ENCODE measurements at places on chromosomes 1 and 21. TPM values are rescaled to one million over a fixed set of nuclear protein-coding genes. Genes with fewer than 3 reads are reported as not detected.

- DNase-seq: peak; percentile 52
These were observed 43.0 kb downstream of the UBE2U start for GRCh38 chr1:64246294-64246917.

DNA sequence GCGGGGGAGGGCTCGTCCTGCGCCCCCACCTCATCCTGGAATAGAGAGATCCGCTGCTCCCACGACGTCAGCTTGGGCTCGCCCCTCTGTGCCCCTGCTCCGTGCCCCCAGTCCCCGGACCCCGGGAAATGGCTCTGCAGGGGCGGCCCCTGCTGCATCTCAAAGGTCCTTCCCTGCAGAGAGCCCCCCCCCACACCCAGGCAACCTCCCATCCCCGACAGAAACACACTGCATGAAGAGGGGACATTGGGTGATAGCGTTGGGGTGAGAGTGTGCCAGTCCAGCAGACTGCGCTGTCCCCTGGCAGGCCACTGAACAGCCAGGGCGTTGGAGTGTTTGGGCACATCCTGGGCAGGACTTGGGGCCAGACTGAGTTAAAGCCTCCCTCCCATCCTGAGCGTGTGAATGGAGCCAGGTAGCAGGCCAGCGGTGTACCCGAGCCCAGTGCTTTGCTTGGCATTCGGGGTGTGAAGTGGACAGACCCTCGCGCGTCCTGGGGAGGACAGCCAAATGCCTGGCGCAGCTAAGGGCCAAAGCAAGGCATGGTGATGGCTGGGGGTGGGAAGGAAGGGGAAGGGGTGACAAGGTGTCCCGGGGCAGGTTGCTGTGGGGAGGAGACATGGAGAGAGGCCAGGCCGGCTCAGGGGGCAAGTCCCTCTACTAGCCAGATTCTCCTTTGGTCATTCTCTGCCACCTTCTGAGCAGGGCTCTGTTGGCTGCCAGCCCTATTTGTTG is 633 bp upstream of the ETNK2 start:
- peak; percentile 9 for DNase-seq

DNA sequence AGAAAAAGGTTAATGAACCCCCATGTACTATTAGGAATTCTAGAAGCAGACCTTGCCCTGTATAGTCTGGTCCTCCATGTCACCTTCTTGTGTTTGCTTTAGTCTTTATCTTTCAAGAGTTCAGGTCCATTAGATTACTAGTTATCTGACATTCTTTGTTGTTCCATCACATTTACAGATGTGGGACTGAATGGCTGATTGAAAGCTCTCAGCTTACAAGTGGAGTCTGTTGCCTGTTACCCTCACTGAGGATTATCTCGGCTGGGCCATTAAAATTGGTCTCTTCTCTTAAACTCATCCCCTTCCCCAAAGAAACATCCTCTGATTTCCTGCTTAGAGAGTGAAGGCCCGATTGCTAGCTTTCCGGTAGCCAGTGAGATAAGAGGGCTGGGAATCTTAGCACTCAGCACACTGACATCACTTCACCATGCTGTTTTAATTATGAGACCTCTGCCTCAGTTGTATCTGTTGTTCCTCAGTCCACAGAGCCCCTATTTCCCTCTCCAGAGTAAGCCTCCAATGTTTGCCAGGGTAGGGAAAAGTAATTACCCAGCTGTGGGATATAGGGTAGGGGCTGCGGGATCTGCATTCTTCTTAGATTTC is 76.8 kb downstream of the LPGAT1 start:
- no peak for DNase-seq

- peak; percentile 14 for DNase-seq
These were observed 44.0 kb upstream of the LMO4 start for GRCh38 chr1:87284456-87285240.

DNA sequence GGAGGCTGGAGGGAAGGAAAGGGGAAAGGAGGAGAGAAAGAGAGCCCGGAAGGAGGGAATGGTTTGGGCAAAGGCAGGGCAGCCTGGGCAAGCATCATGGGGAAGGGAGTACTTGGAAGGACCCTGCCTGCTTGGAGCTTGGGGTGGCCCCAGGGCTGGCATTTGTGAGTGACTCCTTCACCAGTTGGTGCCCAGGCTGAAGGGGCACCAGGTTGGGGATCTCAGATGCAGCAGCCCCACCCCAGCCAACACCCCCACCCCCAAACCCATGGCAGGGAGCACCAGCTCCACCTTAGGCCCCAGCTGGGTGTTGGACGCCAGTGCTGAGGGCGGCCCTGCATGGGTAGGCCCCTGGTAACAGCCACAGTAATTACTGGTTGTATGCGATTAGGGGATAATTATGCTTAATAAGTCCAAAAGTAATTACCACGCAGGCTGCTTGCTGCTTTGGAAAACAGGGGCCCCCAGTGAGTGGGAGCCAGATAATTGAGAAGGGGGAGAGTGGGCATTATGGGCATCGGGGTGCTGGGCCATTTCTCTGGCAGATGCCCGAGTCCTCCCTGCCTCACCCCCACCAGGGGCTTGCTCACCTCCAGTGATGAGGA is 78.3 kb downstream of the VWA5B1 start:
- DNase-seq: no peak

- peak; percentile 19 for DNase-seq
These were observed 2.5 kb upstream of the OLFML3 start for GRCh38 chr1:113976609-113977278.

- DNase-seq: no peak
These were observed 28.8 kb downstream of the OR10J1 start for GRCh38 chr1:159468321-159468720.

DNA sequence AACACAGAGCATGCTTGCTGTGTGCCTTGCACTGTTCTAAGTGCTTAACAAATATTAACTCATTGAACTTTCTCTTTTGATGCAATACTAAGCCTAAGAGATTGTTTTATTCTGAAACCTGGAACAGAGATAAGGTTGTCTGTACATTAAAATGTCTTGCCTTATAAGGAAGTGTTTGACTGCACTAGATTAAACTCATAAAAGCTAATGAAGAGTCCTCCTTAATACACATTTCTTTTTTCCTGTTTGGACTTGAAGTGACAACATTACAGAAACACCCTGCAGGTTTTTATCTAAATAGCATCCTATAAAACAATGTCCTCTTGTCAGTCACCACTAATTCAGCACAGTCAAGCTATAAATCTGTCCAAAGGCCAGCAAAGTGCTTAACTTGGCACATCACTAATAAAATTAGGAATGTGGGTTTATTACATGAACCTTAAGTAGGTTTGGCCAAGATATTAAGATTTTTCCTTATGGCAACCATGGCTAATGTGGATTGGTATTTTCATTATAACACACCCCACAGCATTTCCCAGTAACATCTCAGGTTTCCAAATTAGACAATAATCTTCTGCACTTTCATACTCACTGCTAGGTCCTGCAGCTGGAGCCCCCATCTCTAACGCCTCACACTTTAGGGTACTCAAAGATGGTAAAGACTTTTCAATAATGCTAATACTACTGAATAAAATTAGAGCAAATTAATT is 389.7 kb downstream of the LMO4 start:
- DNase-seq: no peak

- no peak for DNase-seq
These were observed 76.7 kb downstream of the OSBPL9 start for GRCh38 chr1:51693419-51694155.

GRCh38 chr1:173017792-173018191 is 32.9 kb downstream of the TNFSF18 start:
- DNase-seq: no peak

DNA sequence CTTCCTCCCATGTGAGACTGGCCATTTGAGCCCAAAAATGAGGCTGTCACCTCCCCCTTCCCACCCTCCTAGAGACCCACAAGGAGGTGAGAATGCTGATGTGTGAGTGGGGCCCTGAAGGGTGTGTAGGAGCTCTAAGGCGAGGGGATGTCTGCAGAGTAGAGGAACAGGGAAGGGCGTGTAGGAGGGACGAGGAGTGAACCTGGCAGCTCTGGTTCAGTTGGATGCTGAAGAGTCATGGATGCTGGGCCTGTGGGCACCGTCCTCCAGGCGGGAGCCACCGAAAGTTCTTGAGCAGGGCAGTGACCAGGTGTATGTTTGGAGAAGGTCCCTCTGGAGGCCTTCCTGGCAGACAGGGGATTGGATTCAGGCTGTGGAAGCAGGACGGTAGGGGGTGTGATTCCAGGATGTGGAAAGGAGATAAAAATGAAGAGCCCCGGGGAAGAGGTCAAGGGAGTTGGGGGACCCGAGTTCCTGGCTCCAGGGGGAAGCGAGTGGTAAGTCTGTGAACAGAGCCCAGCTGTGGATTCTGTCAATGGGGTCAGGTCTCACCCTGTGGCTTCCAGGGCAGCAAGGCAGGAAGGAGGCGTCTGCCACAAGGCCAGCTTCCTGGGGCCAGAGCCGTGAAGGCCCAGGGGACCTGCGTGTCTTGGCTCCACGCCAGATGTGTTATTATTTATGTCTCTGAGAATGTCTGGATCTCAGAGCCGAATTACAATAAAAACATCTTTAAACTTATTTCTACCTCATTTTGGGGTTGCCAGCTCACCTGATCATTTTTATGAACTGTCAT is 7.9 kb downstream of the SAMD11 start:
- DNase-seq: no peak

- no peak for DNase-seq
These were observed 63.5 kb downstream of the TPR start for GRCh38 chr1:186311375-186312051.

GRCh38 chr1:28644494-28644893 is 1.6 kb upstream of the TAF12 start:
- DNase-seq: no peak

DNA sequence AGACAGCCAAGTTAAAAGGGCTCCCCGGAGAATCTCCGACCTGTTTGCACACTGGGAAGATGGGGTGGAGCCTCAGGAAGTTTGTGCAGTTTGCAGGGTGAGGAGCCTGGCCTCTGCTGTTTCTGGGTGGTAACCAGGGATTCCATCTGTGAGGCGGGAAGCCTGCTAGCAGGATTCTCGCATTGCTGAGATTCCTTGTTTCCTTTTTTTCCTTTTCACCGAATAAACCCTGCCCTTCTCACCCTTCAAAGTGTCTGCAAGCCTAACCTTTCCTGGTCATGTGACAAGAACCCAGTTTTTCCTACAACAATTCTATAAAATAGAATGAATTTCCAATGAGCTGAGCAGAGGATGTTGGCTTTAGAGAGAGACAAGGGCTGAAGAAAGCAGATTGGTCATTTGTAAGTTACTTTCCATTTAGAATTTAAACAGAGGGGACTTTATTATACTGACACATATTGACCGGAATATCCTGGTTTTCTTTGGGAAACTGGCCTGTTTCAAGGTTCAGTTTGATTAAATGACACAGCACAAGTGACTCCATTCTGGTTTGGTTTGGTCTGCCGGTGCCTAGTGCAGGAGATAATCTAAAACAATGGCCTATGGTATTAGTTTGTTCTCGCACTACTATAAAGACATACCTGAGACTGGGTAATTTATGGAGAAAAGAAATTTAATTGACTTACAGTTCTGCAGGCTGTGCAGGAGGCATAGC is 48.7 kb upstream of the DNAH14 start:
- DNase-seq: no peak

DNA sequence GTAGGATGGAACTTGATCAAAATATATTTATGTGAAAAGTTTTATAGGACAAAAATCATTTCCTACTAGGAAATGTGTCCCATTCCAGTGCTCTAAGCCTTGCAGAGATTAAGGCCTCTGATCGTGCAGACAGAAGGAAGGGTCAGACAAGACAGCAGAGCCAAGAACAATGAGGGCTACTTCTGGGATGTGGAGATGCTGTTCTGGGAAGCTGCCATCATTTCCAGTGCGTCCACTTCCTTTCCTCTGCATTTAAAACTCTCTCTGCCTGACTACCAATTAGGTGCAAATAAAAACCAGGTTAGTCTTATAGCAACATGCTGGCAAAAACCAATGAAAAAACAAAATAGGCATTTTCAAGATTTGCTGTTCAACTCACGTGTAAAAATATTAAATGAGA is 36.1 kb downstream of the BEND5 start:
- no peak for DNase-seq

DNA sequence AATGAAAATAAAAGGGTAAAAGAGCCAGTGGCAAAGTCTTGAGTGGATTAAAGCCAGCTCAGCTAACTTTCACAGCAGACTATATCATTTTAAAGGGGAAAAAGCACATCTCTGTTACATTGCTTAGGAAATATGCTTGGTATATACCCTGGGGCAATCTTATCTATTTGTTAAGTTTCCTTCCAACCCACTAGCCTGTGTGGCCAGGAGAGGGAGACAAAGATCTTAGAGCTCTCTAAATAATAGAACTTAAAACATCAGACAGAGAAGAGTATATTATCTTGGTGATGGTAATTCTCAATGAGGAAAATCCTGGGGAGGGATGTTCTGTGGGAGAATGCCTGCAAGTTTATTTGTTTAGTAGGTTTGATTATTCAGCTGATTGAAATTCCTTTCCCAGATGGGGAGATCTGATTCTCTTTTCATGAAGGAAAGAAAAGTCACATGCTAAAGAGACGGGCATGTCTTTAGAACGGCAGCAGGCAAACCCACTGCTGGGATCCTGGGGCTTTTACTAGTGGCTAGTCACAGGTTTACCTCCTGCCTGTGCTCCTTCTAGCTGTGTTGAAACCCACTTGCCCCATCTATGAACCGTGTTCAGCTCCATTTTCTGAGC is 3.6 kb downstream of the KCNE2 start:
- peak; percentile 80 for DNase-seq

GRCh38 chr1:64186898-64187280 is 16.5 kb upstream of the UBE2U start:
- DNase-seq: no peak

DNA sequence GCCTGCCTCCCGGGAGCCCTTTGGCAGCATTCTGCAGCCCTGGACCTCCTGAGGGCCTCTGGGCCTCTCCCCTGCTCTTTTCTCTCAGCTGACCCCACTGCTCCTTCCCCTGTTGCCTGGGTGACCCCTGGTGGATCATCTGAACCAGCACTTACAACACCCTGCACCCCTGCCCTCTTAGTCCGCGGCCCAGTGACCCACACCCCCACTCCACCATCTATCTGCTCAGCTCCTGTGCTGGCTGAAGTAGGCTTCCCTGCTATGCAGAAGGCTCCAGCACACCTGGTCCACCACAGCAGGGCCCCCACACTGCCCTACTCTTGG is 74.0 kb downstream of the DMRTA2 start:
- DNase-seq: no peak

DNA sequence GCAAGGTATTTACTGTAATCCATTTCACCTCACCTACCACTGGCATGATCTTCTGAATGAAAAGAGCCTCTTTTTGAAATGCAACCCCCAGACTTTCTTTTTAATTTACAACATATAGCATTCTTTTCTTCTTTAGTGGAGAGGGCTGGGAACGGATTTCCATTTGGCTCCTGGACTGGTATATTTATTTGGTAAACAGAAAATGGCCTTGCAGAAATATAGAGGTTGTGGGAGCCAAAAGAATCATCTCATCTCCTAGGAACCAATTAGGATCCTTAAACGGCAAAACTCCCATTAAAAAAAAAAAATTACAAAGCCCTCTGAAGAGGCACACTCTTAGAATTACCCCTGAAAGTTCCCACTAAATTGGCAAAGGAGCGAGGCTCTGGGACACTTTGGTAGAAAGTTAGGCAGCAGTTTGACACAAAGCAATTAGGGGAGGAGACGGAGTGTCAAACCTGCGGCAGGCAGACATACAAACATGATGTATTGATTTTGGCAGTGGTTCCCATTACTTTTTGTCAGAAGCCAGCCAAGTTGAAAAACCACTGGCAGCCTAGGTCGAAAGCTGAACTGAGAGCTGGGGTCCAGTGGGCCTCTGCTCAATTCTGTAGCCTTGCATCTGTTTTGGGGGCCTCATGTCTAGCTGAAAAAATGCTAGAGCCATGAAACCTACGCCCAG is 135.1 kb upstream of the MAGI3 start:
- no peak for DNase-seq

The AIDA gene
- total RNA-seq: 44.3 TPM

The LY9 gene
- total RNA-seq: not detected

The AGT gene
- total RNA-seq: not detected

The SHC1 gene
- 111 TPM for total RNA-seq

The TLCD4 gene
- 0.48 TPM for total RNA-seq

The EPS8L3 gene
- total RNA-seq: not detected

The TMPRSS2 gene
- 0.39 TPM for total RNA-seq

The ACTN2 gene
- total RNA-seq: 0.48 TPM

All from RPMI7951 (cell line).